GM12878 (cell line): ENCODE measurements at places on chromosomes 11 and 22.
A peak's percentile ranks its signal among the peaks of the same experiment; 100 is the strongest.

GRCh38 chr11:57069942-57070341 lies 81.2 kb downstream of the OR5AK2 start:
- no peak for DNase-seq

- no peak for DNase-seq
Observed at GRCh38 chr11:60005360-60005759, 11.6 kb upstream of the OOSP4B start.

DNA sequence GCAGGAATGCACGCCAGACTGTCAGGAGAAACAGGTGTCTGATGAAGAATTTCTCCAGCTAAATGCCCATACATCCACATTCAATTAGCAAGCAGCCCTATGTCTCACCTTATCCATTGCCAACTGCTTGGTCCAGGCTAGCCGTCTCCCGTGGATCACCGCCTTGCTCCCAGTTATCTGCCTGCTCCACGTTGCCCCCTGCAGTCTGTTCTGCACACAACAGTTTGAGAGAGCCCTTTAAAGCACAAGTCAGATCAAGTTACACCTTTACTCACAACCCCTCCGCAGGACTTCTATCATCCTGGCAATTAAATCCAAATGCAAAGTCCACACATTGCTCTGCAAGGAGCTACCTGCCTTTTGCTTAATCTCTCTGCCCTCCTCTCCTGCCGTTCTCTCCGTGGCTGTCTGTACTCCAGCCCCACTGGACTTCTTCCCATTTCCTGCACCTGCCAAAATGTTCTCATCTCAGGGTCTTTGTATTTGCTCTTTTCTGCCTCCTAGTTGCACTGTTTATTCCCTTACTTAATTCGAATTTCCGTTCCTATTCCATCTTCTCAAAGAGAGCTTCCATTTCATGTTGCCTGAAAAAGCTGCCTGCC lies 185.3 kb upstream of the LARGE1 start:
- DNase-seq = no peak

- DNase-seq = no peak
Observed at GRCh38 chr11:83069441-83070043, 2.2 kb downstream of the RAB30 start.

- DNase-seq = no peak
Observed at GRCh38 chr11:128716661-128717210, 22.9 kb downstream of the FLI1 start.

- no peak for DNase-seq
Observed at GRCh38 chr11:35292279-35292678, 127.1 kb downstream of the SLC1A2 start.

GRCh38 chr22:31615940-31616314 lies 46.1 kb downstream of the PISD start:
- no peak for DNase-seq

DNA sequence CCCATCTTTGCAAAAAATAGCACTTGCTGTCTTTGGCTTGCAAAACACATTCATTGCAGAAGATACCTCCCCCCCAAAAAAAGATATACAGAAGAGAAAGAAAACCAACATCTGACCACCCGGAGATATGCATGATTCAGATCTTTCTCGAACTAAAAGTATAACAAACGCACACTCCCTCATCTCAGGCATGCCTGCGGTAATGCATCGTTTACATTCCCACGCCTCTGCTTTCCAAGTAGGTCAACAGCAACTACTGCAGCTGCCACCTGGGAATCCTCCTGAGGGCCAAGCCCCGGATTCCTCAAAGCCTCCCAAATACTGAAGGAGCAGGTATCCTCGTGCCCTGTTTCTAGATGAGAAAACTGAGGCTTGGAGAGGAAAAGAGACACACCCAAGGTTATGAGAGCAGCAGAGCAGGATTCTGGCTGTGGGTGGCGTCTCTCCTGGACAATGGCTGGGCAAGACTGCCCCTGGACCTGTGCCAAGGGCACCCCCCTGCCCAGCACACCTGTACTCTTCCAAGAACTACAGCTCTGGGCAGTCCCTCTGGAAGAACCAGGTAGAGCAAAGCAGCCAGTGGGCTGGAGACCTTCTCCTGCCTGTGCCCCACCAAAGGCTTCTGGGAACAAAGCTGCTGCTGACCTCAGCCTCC lies 38.1 kb downstream of the NUP50 start:
- no peak for DNase-seq

GRCh38 chr22:19874307-19875060 lies 19.8 kb upstream of the GNB1L start:
- no peak for DNase-seq

DNA sequence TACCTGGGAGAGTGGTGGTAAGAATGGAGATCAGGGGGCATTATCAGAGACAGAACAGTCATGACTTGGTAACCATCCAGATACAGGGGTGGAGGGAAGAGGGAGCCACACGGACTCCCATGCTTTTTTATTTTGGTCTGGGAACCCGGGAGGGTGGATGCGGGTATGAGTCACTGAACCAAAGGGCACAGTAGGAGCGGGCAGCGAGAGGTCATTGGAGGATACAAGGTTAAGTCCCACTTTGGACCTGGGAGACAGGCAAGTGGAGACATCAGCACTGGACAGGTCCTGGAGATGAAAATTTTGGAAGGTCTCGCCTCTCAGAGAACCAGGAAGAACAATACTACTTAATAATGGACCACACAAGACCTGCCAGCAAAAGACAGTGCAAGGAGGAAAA lies 6.7 kb downstream of the HDHD5 start:
- no peak for DNase-seq

- DNase-seq = no peak
Observed at GRCh38 chr11:123325533-123325932, 104.5 kb upstream of the GRAMD1B start.

GRCh38 chr11:22991196-22991595 lies 130.9 kb upstream of the CCDC179 start:
- DNase-seq = no peak

DNA sequence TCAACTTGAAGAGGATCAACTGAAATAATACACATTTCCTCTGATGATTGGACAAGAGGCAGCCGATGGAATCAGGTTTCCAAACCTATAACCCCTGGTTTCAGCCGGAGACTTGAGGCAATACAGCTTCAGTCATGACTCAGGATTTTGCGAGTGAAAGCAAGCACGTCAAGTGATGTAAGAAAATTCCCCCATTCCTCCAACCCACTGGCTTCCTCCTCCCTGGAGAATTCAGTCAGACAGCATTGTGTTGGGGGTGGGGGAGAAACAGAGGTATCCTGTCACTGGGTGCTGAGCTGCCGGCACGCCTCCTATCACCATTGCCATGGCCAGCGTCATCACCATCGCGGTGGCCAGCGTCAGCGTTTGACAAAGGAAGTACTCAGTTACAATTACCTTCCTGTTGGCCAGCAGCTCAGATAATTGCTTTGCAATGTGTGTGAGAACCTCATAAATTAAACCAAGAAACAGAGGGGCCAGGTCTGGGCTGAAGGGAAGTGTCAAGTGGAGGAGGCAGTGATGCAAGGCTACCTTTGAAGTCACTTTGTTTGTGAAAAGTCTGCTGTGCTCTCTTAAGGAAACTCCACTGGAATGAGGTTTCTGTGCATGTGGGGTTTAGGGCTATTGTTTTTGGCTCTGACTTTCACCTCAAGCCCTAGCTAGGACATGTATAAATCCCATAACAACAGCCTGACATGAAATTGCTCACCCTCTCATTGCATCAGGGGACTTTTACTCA lies 50.2 kb downstream of the LIF start:
- peak; percentile 43 for DNase-seq

DNA sequence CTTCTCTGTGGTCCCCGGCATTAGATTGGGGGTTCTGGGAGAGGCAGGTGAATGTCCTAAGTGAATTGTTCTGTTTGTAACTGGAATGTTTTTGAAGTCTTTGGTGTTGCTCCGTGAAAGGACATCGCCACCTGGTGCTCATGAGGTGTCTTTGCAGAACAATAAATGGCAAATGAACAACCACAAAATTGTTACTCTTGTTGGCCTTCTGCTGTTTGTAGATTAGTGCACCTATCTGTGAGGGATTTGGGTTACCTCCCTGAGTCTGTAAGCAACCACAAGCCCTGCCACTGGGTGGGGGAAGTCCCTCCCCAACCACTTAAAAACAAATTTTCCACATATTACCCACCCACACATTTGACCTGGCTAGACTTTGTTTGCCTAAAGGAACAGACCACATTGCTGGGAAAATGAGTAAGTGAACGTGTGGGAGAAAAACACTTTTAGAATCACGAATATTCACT lies 4.7 kb downstream of the MPEG1 start:
- peak; percentile 89 for DNase-seq

DNA sequence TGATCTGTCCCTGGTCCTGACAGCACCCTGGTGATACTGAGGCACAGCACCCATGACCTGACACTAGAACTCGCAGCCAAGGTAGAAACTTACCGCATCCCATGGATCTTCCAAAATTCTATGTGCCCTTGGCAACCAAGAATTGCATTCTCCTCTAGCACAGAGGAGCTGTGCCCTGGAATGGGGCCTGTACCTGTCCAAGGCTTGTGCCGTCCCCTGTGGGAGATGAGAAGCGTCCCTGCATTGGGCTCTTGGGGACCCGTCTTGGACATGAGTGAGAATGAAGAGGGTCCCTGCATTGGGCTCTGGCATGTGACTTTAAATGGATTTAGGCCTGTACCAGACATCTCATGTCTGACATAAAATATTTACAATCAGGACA lies 67.1 kb downstream of the GGTLC2 start:
- DNase-seq = no peak

DNA sequence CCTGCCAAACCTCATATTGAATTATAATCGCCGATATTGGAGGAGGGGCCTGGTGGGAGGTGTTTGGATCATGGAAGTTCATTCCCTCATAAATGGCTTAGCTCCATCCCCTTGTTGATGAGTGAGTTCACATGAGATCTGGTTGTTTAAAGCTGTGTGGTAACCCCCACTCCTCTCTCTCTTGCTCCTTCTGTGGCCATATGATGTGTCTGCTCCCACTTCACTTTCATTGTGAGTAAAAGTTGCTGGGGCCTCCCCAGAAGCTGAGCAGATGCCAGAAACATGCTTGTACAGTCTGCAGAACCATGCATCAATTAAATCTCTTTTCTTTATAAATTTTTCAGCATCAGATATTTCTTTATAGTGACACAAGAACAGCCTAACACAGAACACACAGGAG lies 929.0 kb upstream of the FAT3 start:
- DNase-seq = no peak

- no peak for DNase-seq
Observed at GRCh38 chr11:62804310-62805075, 747 bp downstream of the NXF1 start.

DNA sequence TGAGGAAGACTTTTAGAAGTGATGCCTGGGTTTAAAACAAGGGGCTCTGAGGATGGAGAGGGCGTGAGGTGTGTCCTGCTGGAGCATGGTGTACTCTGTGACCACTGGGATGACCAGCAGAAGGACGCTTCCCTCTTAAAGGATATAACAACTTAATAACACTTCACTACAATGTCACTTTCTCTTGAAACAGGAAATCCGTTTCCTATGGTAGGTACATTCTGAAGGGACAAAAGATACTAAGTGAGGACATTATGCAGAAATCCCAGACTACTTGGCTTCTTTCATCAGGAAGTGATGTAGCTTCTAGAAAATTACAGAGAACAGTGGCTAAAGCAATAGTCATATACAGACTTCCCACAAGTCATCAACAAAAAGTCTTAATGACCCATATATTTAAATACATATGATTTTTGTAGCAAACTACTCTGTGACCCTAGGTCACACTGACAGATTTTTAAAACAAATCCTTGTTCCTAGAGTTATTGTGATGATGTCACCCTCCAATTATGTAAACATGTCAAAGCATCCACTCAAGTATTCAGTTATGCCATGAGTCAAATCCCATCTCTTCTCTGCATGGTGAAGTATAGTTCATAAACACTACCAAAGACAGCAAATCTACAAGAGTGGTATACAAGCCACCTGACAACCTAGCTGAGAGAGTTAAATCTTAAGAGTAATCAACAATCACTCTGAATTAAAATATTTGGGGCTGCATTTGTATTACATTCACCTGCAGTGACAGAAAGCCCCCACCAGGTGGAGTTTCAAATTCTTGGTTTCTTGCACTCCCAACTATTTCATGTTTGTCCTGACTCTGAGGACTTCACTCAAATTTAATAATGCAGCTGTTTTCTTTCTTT lies 32.8 kb downstream of the PITPNB start:
- no peak for DNase-seq

DNA sequence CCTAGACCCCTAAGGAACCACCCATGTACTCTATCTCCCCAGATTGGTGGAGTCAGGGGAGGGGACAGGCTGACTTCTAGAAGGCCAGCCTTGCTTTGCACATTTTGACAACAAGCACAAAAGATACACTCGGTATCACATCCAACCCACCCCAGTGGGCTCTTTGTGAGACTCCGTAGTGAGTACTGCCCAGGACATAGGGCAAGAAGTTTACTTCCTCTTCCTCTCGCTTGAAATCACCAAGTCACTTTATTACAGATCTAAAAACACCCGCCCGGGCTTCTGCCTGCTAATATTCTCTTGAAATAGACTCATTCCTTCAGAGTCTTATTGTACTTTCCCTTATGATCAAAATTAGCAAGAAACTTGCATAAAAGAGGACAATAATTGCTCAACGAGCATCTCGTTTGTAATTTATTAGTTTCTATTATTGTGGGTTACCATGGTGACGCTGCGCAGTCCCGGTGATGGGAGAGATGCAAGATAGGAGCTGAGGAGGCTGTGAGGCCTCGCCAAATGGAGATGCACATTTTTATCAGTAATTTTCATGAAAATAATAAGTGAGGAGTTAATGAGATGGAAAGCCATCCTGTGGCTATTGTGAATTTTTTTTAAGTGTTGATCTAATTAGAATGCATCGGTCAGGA lies 96.9 kb downstream of the FEZ1 start:
- DNase-seq = no peak

DNA sequence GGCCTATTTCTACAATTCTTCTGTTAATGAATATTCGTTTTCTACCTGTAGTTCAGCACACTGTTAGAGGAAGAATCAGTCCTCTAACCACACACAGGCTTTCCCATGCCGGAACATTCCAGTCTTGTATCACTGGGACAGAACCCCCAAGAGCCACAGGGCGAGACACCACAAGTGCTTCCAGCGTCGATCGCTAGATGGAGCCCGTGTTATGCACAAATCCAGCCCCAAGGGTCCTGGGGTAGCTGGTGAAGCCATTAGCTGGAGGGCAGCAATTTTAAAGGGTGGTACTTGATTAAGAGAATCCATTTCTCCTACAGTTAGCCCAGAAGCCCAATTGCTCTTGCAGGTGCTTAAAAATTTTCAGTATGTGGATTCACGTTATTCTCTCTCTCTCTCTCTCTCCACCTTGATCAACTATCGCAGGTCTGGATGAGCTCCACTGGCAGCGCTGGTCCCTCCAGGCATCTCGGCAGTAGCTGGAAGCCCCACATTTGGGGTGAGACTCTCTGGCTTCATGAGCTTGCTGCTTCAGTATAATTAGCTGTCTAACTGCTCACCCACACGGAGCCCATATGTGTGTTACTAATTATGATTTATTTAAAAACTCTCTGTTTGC lies 148.2 kb upstream of the SNX19 start:
- peak; percentile 5 for DNase-seq
